Keratinocyte (primary cell): ENCODE measurements at places on chromosomes 7 and 10.

GRCh38 chr7:18037609-18038008, 10.0 kb upstream of the PRPS1L1 start:
- no peak for DNase-seq

DNA sequence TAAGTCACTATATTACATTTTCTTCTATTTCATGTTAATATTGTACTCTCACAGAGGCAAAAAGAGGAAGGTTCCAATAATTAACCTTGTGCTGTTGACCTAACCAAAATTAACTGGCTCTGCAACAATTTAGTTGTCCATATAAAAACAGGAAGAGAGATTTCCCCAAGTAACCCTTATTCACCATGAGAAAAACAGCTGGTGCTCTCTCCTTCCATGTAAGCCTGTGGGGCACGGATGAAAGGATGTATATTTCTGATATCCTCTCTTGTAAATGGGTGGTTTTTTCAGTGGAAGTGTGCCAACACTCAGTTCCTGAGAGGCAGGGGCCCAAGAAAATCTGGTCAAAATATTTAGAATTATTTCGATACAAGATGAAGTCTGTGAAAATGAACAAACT, 358.1 kb downstream of the CRPPA start:
- DNase-seq, result no peak

GRCh38 chr10:118844731-118845521, 90.2 kb upstream of the CACUL1 start:
- no peak for DNase-seq

DNA sequence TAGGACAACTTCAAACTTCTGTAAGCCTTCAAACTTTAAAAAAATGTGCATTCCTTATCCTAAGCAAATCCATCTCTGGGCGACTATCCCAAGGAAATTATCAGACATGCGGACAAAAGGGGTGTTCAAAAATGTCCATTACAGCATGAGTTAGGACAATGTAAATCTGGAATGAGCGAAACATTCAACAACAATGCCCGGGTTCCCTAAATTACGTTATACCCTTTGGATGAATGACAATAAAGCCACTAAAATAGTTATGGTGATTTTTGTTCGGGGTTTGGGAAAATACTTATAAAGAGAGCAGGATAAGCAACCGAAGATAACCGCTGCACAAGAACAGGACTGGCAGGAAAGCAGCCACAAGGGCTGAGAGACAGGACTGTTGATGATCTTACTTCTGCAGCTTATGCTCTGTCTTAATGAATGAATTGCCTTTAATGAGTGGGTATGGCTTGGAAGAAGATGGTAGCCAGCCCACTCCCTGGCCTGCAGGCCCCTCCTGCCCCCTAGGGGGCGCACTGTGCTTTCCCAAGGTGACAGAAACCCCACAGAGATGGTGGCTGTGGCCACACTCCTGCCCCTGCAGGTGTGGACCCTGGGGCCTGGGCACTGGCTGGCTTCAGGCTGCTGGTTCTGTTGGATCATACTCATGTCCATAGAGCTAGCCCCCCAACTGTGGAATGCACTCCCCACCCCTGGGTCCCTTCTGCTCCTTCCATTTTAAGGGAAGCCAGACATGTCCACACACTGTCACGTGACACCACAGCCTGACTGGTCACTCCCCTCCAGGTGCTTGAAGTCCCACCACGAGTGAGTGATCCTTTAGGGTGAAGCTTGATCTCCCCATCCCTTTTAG, 45.0 kb downstream of the ZCCHC24 start:
- peak; percentile 13 for DNase-seq

- no peak for DNase-seq
These were observed 33.8 kb downstream of the MAP3K8 start for GRCh38 chr10:30467651-30468338.
